ENCODE measurements at places on chromosomes 7 and 10.

DNA sequence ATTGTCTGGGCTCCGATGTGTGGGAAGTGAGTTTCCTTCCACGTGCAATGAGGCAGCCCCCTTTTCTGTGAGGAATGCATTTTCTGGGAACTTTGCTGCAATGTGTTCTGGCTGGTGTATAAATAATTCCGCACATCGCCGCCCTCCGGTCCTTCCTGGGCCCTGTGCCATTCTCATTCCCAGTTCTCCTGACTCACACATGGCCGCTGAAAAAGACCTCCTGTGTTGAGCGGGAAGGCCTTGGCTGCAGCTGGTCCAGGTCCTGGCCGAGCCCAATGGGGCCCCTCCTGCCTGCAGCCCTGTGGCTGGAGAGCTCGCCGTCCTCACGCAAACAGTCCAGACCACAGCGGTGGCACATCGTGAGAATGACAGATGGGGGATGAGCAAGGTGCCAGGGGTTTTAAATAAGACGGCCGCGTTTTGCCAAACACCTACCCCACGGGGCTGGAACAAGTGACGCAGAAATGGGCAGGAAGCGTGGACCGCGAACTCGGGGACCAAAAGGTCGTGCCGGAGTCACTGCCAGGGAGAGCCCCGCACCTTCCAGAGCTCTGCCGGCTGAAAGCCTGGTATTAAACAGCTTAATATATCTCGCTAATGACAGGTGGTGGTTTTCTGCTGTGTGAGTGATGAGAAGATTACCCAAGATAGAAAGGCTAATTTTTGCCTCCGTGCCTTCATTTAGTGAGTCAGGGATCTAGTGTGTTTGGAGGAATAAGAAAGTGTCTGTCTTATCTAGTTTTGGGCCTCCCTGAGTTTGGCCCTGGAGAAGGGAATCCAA is 37.0 kb downstream of the FAM20C start:
- no peak for DNase-seq

DNA sequence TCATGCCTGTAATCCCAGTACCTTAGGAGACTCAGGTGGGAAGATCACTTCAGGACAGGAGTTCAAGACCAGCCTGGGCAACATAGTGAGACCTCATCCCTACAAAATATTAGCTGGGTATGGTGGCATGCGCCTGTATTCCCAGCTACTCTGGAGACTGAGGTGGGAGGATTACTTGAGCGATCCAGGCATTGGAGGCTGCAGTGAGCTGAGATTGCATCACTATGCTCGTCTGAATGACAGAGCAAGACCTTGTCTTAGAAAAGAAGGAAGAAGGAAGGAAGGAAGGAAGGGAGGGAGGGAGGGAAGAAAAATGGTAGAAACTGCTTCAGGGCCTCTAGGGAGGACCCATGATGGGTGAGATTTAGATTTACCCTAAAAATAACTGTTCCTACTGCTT is 112.3 kb downstream of the SPDYE5 start:
- DNase-seq: no peak

DNA sequence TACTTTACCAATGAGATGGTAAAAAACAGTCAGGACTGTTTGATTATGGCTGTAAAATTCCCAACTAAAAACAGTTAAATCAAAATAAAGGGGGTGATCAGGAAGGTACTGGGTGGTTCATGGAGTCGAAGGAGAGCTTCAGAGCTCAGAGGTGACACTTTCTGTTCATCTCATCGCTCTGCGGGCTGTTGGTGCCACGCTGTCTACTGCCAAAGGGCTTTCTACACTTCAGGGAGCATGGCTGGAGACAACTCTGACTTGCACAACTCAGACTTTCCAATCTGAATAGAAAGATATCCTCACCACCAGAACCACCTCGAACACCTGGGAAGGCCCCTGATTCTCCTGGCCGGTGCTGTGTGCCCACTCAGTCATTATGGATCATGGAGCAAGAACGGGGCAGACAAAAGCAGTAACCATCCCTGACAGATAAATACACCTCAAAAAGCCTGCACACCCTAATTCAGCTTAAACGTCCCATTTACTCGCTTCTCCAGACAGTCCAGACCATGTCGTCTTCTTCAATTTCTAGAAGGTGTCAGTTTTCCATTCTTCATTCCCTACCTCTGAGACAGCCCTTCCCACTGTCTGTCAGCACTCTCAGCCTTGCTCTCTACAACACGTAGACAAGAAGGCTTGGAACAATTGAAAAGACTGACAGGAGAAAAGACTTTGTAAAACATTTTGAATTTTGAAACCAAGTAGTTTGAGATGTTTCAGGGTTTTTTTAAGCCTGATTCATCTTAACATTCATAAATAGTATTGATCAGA is 348.7 kb upstream of the NFE2L3 start:
- no peak for DNase-seq

DNA sequence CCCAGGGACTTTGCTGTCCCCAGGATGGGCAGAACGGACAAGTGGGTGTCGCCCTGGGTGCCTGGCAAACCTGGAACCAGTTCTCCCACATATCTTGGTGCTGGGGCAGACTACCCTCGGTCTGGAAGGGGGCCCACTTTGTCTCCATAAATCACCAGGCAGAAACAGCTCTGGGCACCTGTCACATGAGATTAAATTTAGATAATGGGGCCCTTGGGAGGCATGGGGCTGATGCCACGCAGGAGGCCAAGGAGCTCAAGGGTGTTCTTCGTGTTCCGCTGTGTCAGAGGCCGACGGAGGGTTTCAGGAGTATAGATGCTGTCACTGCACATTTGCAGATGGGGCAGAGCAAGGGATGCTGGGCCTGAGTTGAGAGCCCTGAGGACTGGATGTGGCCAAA is 72.7 kb downstream of the TMEM130 start:
- DNase-seq: no peak

Data from stimulated activated CD4-positive, alpha-beta T cell treated with anti-CD3 and anti-CD28 coated beads, TNF-alpha, amount 100 ng/mL, for 24 hours (primary cell).